ENCODE measurements at places on chromosomes 1 and 21.
A peak's percentile ranks its signal among the peaks of the same experiment; 100 is the strongest.

DNA sequence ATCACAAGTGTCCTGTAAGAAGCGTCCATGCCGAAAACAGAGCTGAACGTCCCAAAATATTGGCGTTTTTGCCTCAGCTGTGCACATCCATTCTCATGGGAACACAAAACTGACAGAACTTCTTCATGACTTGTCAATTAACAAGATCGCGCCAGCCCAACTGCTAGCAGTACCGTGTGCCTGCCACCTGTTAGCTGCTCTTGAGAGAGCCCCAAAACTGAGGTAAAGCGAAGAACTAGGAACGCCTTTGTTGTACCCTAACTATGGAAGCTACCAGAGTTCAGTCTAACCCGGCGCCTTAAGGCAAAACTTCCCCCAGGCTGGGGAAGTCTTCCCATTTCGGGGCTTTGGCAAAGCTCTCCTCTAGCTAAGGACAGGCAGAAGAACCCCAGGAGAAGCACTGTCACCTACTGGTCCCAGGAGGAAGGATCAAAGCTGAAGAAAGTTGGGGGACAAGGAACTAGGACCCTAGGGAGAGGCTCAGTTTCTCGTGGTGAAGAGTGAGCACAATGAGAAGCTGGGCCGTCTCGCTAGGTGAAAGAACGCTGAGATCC lies 719 bp downstream of the EYA3 start:
- DNase-seq, result no peak

- DNase-seq, result no peak
Measured at GRCh38 chr1:237700181-237700580, 190.5 kb downstream of the ZP4 start.

DNA sequence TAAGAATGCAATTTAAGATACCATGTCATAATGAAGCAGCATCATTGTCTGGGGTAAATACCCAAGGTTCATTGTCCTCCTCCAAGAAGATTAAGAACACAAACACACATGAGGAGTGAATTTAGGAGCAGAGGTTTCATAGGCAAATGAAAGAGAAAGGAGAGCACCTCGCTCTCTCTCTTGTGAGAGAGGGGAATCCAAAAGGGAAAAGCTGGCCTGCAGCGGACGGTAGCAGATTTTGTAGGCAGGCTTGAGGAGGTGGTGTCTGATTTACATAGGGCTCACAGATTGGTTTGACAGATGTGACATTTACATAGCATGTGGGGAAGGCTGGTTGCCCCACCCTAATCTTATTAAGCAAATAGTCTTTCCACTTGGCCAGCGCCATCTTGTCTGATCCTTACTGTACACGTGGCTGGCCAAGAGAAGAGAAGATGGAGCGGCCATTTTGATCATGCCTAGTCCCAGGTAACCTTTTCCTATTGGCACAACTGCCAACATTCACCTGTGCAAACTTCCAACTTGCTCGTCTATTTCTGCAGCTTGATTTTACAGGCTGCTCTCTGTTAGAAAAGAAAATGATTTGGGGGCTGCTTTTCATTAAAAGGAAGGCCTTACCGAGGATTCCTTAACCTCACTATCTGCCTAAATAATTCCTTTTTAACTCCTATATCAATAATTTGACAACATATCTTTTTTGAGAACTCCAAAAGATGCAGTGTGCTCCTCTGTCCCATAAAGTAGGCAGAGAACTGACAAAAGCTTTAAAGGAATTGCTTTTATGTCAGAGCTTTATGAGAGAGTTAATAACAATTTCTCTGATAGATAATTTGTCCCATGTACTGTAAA lies 16.0 kb upstream of the LRRC7 start:
- no peak for DNase-seq

DNA sequence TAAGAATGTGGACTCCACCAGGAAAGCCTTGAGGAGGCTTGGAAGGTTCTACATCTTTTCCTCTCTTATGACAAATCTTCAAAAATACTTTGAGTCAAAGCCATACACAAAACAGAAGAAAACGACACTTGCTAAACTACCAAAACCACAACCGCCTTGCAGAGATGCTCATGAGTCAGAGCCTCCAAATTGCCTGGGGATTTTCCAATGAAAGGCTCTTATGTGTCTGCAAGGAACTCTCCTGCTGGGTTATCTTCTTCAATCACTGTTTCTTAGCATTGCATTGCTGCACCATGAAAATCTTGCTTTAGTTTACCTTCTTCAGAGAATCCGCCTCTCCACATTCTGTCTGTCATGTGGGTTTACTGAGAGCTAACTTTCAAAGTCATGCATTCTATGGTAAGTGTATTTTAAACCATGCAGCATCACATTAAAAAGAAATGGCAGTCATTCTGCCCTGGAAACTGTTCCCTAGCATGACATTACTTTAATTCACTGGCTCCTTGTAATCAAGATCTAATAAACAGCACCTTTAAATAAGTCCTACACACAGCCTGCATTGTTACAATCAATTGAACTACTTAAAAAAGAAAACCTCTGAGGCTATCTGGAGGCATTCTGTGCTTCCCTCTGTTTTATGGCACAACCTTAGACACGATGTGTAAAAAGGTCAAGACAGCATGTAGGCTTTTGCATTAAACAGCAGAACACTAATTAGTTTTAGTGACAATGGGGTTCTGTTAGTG lies 210.0 kb upstream of the FOXD3 start:
- no peak for DNase-seq

GRCh38 chr1:203148127-203148526 lies 20.6 kb downstream of the ADORA1 start:
- no peak for DNase-seq

DNA sequence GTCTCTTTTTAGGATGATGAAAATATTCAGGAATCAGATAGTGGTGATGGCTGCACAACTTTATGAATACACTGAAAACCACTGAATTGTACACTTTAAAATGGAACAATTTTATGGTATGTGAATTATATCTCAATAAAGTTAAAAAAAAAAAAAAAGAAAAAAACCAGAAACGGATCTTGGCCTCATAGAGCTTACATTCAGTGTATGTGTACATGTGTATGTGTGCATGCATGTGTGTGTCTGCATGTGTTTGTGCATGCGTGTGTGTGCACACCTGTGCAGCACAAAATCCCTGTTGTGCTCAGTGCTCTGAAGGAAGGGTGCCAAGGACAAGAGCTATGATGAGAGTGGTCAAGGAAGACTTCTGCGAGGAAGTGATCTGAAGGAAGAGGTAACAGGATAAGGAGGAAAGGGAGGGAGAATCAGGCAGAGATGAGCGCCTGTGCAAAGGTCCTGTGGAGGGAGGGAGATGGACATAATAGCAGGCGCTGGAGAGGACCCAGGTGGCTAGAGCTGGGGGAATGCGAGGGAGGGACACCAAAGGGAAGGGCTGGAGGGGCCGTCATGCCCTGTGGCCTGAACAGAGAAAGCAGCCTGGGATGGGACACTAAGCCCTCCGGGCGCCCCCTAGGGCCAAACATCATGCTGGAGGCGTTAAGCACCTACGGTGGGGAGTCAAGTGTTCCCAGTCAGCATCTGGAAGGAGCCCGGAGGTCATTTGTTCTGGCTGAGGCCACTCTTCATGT lies 25.2 kb downstream of the NKAIN1 start:
- peak; percentile 16 for DNase-seq

DNA sequence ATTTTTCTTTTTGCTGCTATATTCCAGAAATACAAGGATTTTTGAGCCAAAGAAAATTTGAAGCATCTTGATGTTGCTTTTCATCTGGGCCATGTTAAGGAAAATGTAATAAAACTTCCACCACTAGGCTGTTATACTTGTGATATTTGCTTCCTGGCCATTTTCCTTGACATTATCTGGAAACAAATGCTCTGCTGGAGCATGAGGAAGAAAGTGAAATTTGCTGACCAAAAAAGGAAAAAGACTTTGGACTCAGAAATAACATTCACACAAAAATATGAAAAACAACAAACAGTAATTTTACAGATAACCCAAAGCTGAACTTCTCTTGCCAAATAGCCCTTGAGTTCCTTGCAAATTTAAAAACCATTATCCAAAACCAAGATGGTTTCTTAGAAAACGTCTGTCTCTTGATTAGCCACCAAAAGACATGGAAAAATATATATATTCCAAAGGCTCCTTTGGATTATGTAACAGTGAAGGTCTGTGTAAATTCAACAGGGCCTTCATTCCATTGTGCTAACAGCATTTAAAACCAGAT lies 344.5 kb downstream of the LMX1A start:
- DNase-seq, result no peak

DNA sequence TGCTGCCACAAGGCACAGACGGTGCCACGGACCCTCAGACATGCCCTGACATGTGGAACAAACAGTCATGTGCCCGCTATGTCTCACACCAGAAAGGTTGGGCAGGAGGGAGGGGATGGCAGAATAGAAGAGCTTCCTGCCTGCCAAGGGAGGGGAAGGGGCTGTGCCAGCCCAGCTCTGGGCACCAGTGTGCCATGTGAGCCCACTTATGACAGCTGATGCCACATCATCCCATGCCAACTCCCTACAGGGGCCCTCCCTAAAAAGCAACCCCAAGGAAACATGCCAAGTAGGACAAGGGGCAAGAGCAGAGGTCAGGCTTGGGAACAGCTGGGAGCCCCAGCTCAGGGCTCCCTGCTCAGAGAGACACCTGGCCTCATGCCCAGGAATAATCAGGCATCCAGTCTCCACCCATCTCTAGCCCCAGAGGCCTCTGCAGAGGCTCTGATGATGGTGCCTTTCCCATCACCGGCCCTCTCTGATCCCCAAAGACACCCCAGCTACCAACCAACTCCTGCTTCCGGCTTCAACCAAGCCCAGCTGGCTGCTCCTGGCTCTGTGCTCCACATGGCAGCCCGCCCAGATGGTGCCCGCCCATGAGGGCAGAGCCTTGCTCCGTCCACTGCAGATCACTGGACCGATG lies 10.3 kb downstream of the ADGRB2 start:
- no peak for DNase-seq

DNA sequence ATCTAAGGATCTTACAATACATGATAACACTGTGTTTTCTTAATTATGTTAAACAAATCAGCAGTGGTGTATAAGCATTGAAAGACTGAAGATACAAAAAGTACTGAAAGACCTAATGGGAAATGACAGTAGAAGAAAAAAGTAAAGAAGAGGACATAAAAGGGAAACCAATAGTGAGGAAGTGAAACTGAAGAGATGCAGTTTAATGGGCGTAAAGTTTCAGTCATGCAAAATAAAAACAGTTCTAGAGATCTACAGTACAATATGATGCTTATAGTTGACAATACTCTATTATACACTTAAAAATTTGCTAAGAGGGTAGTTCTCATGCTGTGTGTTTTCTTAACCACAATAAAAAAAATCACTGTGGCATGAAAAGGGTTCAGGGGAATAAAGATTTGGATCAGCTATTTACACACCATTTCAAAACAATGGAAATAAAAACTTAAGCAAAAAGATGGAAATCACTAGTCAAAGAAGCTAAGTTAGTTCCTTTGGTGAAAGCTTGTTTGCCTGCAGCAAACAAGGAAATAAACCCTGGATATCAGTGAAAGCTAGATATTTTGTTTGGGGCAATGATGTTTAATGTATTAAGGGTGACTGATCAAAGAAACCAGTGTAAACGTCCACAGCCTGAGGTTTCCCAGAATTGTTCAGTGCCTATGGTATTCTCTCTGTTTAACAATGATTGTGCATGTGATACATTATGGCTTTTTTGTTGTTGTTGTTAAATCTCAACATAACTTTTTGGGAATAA lies 1160.8 kb upstream of the ADGRL2 start:
- DNase-seq, result no peak

DNA sequence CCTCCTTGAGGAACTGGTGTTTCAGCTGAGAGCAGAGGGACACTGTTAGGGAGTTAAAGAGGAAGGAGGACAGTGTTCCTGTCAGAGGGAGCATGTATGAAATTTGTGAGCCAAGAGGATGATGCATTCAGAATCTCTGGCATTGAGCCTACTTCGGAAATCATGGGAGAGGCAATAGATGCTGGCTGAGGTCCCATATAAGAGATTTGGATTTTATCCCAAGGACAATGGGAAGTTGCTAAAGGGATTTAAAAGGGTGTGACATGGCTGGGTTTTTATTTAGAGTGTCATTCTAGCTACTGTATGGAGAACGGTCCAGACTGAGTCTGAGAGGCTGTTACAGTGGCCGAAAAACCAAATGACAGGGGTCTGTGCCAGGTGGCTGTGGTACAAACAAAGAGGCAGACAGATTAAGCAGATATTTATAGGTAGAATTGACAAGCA lies 403.2 kb upstream of the B3GALT2 start:
- DNase-seq, result no peak

- DNase-seq, result no peak
Measured at GRCh38 chr1:232943679-232944252, 6.6 kb upstream of the NTPCR start.

DNA sequence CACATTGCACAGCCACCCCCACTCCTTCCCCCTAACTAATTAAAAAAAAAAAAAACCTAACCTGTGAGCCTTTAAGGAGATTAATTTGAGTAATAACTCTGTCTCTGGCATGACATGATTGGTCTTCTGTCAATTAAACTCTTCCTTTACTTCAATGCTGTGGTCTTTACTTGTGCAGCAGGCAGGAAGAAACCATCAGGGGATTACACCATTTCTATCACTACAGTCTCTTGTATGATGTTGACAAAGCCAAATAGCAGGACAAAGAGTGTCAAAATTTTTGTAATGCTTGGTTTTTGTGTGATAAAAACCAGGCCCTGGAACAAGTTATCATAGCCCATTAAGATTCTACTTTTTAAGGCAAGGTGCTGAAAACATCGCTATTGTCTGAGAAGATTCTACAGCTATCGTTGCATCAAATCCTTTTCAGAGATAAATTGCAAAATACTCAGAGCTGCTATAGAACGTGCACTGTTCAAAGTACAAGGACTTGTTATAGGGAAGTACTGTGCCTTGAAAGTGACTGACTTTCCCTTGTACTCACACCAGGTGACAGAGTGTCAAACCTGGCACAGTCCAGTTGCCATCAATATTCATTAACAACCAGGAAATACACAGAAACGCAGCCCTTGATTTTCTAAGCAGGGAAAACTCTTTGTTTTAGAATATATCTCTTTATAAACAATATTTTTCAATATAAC lies 37.7 kb downstream of the LHX9 start:
- DNase-seq, result no peak

- no peak for DNase-seq
Measured at GRCh38 chr1:1302951-1303509, 4.7 kb downstream of the ACAP3 start.

- DNase-seq, result peak; percentile 86
Measured at GRCh38 chr1:25608488-25609178, 8.0 kb upstream of the MAN1C1 start.

GRCh38 chr1:239493811-239494414 lies 107.5 kb downstream of the CHRM3 start:
- DNase-seq, result no peak

DNA sequence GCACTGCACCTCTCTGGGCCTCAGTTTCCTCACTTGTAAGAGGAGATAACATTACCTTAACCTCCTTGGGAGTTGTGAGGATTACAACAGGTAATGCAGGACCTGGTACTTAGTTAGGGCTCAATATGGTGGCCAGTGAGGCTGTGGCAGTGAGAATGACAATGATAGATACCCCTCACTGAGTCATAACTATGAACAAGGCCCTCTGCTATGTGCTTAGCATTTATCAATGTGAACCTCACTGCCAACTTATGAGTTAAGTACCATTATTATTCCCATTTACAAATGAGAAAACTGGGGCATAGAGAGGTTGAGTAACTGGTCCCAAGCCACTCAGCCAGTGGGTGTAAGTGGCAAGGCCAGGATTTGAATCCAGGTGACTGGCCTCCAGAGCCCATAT lies 64.4 kb downstream of the HMGB4 start:
- no peak for DNase-seq
